Stimulated activated CD8-positive, alpha-beta memory T cell treated with anti-CD3 and anti-CD28 coated beads, Interleukin-15, amount 100 ng/mL, for 24 hours (primary cell): ENCODE measurements at places on chromosomes 16 and 17.

GRCh38 chr17:45963889-45964288 lies 35.2 kb upstream of the STH start:
- DNase-seq = no peak

- no peak for DNase-seq
These were observed 2.3 kb downstream of the TMEM107 start for GRCh38 chr17:8173871-8174322.

- DNase-seq = no peak
These were observed 147.6 kb downstream of the CHD9 start for GRCh38 chr16:53202398-53202797.

DNA sequence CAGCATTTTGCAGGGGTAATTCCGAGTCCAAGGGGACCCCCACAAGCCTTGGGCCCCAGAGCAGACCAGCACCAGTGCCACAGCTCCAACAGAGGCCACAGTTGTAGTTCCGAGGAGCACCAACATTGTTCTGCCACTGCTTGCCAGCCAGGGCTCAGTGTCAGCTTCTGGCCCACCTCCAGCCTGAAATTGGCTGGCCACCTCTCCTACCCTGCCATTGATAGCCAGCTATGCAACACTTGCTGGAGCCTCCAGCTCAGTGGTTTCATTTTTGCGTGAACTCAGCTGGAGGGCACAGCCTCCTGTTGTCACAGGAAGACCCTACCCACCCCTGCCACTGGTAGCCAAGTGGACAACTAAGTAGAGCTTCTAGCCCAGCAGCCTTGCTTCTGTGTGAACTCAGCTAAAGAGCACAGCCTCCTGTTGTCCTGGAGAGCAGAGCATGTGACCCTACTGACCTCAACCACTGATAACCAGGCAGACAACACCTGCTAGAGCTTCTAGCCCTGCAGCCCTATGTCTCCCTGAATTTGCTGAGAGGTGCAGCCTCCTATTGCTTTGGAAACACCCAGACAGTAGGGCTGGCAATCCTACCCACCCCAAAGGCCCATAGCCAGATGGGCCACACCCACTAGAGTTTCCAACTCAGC lies 24.9 kb downstream of the HYDIN start:
- DNase-seq = no peak

- DNase-seq = no peak
These were observed 17.1 kb upstream of the MARCHF10 start for GRCh38 chr17:62825182-62825581.

GRCh38 chr16:67137605-67138004 lies 13.2 kb downstream of the B3GNT9 start:
- DNase-seq = no peak

DNA sequence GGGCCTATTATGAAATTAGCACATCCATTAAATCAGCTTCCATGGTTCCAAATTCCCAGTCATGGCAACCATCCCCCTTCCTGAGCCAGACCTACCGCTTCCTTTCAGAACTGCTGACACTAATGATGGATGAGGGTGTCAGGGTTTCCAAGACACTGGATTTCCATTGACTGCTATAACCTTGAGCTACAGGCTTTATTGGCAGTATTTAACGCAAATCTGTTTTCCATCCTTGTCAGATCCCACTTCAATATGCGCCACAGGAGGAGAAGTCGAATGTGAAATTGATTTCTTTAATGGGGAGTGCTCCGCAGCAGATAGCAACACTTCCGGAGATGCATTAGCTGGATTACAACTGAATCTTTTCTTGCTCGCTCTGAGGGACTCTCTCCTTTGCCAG lies 197.1 kb downstream of the HS3ST4 start:
- DNase-seq = no peak

DNA sequence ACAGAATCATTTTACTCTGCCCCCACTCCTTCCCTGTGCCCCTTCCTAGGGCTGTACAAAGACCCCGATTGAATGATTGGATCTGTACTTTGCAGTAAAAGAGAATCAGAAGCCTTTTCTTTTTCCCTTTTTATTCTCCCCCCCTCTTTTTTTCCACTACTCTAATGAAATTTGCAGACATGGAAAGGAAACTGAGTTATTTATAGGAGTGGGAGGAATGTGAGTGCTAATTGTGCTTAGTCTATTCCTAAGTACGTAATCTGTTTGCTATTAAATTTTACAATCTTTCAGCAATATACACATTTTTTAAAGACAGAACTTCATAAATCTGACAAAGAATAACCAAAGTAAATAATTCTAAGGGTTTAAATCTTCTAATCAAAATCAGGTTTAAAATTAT lies 314.3 kb downstream of the MAP2K6 start:
- DNase-seq = no peak

- no peak for DNase-seq
These were observed 15.8 kb downstream of the MYL4 start for GRCh38 chr17:47224966-47225365.

DNA sequence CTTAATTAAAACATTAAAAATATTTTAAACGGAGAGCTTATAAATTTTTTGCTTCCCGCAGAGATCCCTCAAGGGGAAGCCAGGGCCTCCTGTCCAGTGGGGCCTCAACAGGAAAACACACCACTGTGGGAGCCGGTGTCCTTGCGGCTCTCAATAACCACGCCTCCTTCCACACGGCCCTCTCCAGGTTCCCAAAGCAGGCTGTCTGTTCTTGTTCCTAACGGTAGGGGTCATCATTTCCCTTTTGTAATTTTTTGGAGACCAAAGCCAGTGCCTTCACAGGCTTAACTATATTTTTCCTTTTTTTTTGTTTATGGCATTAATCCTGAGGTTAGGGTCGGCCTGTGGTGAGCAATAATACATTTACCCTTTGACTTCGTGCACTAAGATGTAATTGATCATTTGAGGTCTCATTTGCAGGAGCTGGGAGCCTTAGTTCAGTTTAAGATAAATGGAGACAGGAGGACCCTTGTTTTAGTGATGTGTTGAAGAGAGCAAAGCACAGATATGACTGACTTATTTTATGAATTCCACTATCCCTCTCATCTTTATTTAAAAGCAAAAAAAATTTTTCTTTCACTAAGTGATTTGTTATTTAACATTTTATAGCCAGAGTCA lies 77.5 kb upstream of the N4BP1 start:
- no peak for DNase-seq

DNA sequence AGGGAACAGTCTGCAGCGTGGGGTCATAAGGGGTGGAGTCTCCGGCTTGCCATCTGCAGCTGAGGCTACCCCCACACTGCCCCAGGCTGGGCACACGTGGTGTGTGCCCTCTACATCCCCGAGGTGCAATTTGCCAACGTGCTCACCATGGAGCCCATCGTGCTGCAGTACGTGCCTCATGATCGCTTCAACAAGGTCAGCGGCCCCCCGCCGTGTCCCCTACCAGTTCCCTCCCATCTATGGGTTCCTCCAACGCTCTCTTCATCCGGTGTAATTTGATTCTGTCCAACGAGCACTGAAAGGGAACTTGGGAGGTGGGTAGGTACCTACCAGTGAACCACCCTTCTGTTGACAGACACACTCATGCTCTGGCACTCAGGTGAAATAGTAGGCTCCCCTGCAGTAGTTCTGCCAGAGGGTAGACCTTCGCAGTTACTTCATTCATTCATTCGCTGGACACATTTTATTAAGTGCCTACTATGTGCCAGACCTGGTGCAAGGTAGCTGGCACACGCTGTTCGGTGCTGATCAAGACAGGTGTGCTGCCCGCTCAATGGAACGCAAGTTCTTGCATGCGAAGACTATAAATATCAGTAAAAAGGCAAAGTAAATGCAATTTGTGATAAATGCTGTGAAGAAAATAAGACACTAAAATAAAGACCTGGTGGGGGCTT lies 2.7 kb downstream of the MLLT6 start:
- DNase-seq = no peak

- no peak for DNase-seq
These were observed 1.4 kb downstream of the TLCD1 start for GRCh38 chr17:28724500-28725165.

DNA sequence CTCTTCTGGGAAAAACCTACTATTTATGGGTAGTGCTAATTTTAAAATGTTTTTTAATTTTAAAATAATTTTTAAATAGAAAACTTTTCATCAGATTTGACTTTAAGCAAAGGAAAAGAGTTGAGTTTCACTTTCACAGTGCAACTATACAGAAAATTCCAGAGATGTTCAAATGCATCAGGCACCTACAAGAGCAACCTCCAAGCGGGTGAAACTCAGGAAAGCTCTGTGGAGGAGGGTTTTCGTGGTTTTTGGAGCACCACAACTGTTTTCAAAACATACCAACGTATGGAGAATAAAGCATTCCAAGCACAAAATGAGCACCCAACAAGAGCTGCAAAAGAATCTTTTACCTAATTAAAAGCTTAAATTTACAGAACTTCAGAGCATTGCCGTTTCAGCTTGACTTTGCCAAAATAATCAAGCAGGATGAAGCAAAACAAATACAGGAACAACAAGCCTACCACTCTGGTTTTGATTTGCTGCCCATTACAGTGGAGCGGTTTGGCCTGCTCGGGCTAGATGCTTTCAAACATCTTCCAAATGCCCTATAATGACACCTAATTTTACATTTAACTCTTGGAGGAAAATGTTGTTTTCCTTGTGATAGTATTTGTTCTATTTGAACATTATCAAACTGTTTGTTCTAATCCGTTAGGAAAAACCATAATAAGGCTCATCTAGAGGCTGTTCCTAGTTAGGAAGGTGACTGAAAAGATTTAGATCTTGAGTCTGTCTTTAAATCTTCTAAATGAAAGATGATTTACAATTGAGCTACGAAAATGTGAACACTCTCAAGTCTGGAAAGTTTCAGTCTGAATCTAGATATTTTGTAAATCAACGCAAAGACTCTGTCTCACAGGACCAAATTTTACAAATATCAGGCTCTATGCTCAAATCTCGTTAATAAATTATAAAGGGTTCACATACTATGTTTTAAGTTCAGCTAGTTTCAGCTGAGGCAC lies 34.5 kb downstream of the NACA2 start:
- DNase-seq = no peak

- DNase-seq = no peak
These were observed 1.9 kb upstream of the IL4R start for GRCh38 chr16:27311897-27312303.

- no peak for DNase-seq
These were observed 24.0 kb upstream of the VPS4A start for GRCh38 chr16:69286941-69287713.

DNA sequence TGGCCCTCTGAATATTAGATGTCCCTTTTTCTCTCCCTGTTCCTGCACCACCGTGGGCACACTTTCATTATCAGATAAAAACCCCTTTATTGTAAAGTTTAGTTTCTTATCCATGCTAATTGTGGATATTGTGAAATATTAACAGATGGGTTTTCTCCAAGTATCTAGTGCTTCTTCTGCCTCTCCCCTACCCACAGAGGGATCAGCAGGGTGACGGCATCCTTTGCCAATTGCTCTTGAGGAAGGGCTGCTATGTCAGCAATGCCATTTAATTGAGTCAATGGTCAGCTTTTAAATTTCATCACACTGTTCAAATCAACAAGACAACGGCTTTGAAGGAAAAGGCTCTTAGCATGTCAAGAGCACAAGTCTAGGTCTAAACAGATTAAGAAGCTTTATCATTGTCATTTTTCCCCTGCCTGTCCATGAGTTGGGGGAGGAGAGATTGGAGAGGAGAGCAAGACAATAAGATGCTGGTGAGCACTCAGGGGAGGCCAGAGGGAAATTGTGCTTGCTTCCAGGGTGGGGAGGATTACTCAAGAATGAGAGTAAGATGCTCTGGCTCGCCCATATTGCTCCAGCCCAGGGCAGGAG lies 443.0 kb upstream of the CCL2 start:
- no peak for DNase-seq

GRCh38 chr16:80265624-80266306 lies 275.0 kb upstream of the DYNLRB2 start:
- DNase-seq = no peak

DNA sequence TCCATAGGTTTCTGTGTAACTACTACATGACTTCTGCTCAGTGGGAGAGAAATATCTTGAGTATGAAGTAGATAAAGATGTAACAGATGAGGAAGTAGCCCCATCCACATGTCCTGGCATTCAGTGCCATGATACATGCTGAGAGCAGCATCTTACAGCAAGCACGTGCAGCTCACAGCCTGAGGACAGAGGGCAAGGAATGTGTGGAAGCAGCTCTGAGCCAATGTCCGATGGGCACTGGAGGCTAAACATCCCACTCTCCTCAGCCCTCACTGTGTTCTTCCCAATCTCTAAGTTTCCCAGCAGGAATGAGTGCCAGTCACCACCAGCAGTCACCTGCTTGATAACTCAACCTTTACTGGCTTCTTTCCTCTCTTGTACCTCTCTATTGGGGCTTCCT lies 40.4 kb downstream of the CFDP1 start:
- no peak for DNase-seq

- DNase-seq = no peak
These were observed 5.6 kb downstream of the CD19 start for GRCh38 chr16:28937222-28937876.

GRCh38 chr16:30963925-30964511 lies 6.5 kb downstream of the SETD1A start:
- no peak for DNase-seq

- DNase-seq = no peak
These were observed 3.5 kb upstream of the APRT start for GRCh38 chr16:88815227-88815626.

GRCh38 chr17:41653892-41654677 lies 29.7 kb upstream of the KRT17 start:
- no peak for DNase-seq

- no peak for DNase-seq
These were observed 90.9 kb downstream of the PARN start for GRCh38 chr16:14539156-14539555.

GRCh38 chr17:57776366-57776765 lies 31.3 kb upstream of the CCDC182 start:
- DNase-seq = no peak

DNA sequence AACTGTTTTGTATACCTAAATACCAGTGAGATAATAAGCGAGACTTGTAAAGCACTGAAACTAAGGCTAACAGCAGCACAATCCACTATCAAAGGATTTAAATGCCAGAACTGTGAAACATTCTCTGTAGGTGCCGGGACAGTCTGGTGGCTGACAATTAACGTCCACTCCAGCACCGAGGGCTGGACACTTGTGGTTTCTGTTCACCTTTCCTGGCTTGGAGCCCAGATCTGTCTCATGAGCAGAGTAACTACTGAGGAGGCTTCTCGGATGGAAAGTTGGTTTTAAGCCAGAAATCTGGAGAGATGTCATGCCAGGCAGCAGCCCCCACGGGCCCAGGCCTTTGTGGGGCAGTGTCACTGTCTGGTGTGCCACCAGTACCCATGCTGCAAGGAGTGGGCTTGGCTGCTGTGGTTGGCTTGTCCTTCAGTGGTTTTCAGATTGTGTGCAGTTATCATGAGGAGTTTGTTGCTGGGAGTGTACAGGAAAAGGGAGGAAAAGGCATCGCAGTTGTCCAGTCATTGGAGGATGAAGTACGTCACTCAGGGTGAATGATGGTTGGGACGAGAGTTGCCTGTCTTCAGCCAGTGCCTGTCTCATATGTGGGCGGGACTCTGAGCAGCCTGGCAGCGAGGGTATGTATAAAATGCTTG lies 35.5 kb downstream of the UBN1 start:
- no peak for DNase-seq
